PC-3 (cell line): ENCODE measurements at places on chromosomes 12 and 14. TPM values are rescaled to one million over a fixed set of nuclear protein-coding genes. Genes with fewer than 3 reads are reported as not detected.

The LHX5 gene
- total RNA-seq: 0.23 and 0.26 TPM in 2 replicates

The SRRM4 gene
- under 0.01 TPM in 1 of 2 replicates, not detected in the other for total RNA-seq

The TPI1 gene
- total RNA-seq: 1,259 and 1,708 TPM in 2 replicates

The COX8C gene
- total RNA-seq: not detected in 2 replicates

The TMEM30B gene
- 70.6 and 85.3 TPM in 2 replicates for total RNA-seq

The RIMKLB gene
- total RNA-seq: 1.3 and 4.9 TPM in 2 replicates

The RNASE7 gene
- total RNA-seq: not detected in 2 replicates
